ENCODE measurements at places on chromosomes 16 and 17.
A peak's percentile ranks its signal among the peaks of the same experiment; 100 is the strongest.

DNA sequence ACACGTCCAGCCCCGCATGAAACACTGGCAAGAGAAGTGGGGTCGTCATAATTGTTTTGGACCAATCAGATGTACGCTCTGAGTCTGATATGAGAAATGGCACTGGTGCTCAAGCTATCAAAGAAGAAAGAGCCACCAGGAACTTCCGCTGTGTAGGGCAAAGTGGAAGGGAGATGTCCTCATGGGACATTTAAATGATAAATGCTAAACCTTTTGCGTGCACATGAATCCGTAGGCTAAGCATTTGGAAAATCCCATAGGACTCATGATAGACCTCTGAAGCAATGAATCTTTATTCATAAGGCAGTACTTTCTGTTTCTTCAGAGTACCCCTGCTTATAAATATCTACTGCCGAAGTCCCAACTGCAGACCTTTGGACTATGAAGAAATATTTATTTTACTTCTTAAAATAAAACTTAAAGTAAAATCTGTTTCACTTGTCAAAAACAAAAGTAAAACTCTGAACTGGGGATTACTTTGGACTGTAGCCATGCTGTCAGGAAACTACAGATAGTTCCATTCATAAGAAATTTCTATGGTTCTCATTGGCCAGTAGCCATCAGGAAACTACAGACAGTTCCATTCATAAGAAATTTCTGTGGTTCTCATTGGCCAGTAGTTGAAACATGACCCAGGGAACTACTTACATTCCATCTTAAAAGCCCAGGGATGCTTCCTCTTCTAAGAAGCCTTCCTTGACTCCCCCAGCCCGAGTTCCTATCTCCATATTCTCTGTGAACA lies 335.1 kb downstream of the HS3ST4 start:
- no peak for DNase-seq

DNA sequence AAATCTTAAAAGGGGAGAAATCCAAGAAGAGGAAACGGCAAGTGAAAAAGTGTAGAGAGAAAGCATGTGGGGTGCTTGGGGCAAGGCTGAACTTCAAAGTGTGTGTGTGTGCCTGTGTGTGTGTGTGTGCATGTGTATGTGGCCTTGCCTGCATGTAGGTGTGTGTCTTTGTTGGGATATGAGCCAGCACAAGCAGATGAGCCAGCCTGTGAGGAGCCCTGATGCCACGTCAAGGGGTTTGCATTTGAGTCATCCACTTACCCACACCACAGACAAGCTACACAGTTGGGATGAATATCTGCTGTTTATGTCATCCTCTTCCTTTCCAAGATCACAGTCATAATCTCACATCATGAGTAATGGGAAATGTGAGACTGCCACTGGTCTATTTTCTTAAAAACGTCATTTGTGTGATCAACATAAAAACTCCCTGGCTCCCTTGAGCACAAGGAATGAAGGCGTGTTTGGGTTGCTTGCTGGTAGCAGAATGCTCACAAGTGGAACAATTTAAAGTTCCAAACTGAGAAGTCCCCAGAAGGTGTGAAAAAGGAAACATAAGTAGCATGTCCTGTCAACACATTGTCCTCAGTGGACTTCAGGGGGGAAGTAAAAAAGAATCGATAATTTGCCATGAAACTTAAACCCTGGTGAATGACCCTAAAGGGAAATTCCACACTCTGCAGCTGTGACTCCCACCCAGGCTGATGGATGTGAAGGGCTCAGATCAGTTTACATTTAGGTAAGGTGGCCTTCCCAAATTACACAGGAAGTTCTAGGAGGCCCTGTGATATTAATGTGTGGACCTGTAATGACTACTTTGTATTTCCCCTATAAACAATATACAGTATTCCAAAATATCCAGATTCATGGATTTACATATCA lies 14.7 kb downstream of the KCTD19 start:
- peak; percentile 45 for DNase-seq

DNA sequence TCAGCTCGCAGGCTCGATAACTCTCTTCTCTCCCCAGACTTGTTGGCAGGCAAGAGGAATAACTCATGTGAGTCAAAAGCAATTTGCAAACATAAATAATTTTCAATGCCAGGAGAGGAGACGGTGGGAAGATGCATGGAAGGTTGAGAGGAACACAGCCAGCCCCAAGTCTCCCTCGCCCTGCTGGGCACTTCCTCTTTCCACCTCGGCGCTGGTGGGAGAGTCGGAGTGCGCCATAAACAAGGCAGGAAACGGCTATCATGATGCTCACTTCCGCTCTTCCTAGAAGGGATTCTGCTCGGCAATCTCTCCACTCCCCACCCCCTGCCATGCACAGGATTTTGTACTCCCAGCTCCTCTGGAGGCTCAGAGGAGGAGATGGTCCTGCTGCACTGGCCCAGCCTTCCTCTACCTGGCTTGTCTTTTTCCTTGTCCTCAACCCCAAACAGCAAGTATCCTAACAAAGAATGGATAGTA lies 13.0 kb downstream of the CBX4 start:
- no peak for DNase-seq

GRCh38 chr16:30535777-30536190 lies 1.1 kb upstream of the ZNF747 start:
- peak; percentile 45 for DNase-seq

GRCh38 chr17:1315409-1315808 lies 35.9 kb downstream of the TRARG1 start:
- no peak for DNase-seq

- DNase-seq: no peak
Measured at GRCh38 chr16:73176577-73177013, 128.7 kb upstream of the ZFHX3 start.

- DNase-seq: no peak
Measured at GRCh38 chr16:66523861-66524354, 26.0 kb downstream of the TK2 start.

GRCh38 chr17:50074227-50074626 lies 18.3 kb downstream of the ITGA3 start:
- DNase-seq: no peak

- no peak for DNase-seq
Measured at GRCh38 chr16:10935226-10935915, 6.9 kb downstream of the DEXI start.

GRCh38 chr17:76909971-76910760 lies 42.0 kb downstream of the MGAT5B start:
- no peak for DNase-seq

- no peak for DNase-seq
Measured at GRCh38 chr16:10824111-10824893, 5.7 kb upstream of the TVP23A start.

- no peak for DNase-seq
Measured at GRCh38 chr16:840561-841454, 40.3 kb upstream of the GNG13 start.

- DNase-seq: no peak
Measured at GRCh38 chr16:66135421-66135831, 231.1 kb upstream of the CDH5 start.

DNA sequence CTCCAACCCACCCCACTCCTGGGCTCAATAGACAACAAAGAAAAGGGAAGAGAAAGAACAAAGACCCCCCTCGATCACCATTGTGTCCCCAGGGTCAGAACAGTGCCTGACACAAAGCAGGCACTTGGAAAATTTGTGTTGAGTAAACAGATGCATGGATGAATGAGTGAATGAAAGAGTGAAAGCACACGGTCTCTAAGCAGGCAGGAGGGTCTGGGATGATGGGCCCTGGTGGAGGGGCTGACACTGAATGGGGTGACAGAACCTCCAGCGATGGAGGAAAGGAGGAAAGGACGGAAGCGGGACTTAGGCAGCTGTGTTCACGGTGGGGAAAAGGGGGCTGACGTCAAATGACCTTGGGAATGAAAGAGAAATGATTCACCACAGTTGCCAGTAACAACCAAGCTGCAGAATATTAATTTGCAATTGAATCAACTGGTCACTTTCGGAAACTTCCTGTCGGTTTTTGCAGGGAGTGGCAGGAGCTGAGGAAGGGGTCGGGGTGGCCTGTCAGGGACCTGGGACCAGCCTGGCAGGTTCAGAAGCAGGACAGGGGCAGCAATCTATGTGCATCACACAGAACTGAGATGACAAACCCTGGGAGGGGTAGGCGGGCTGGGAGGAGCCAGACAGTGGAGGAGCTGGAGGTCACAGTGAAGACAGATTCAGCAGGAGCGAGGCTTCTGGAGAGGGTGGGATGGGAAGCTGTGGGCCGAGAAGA lies 6.7 kb upstream of the GAST start:
- no peak for DNase-seq

DNA sequence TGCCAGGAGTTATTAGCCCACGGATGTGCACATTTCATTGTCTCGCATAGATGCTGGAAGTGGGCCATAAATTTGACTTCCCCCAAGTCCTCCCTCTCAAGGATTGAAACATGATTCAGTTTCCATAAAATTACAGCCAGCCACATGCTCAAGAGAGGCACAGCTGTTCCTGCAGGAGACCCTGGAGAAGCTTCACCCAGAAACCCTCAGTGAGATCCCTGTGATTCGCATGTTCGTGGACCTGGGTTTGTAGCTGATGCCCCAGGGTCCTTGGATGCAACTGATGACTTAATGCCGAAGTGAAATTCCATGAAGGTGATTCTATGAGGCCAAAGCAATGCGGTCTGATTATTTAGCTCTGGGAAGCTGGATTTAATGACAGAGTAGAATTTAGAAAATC lies 24.7 kb upstream of the AQP8 start:
- no peak for DNase-seq

DNA sequence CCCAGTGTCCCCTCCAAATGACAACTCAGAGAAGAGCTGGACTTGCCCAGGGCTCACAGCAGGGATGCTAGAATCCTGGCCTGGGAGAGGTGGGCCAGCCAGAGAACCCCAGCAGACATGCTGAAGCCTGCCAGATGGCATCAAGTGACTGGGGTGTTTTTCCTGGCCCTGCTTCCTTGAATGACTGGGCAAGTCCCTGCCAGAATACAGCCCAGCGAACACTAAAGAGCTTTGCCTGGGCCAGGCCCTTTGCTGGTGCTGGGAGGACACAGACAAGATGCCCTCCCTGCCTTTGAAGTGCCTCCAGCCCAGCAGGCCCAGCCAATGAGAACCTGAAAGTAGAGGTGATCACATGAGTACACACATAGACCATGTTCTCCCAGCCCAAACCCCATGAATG lies 11.5 kb downstream of the ZNF319 start:
- DNase-seq: no peak

- DNase-seq: no peak
Measured at GRCh38 chr17:58189436-58190146, 2.9 kb upstream of the EPX start.

DNA sequence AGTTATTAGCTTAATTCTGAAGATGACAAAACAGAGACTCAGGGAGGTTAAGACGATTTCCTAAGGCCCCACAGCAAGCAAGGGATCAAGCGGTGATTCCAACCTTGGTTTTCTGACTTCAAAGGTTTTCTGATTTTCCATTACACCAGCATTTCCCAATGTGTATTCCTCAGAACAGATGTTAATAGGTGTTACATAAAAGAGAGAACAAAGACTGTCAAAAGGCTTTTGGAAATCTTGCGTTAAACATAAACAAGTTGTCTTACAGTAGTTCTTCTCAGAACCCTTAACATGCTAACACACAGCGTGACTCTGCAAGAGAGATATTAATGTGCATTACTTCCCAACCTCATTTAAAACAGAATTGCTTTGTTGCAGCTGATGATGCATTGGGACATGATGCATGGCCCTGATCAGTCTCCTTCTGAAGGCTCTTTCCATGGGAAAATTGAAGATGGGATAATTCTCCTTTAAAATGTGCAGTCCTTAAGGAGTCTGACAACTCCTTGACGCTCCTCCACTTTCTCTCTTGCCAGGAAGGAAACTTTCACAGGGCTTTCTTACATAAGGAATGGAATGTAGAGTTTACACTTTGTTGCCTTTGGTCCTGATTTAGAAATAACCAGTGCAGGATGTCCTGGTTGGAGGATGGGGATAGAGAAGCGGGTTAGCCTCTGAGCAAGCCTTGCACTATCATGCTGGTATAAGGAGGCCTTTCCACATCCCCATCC lies 21.5 kb upstream of the MMD start:
- DNase-seq: no peak

- no peak for DNase-seq
Measured at GRCh38 chr17:16918443-16918842, 53.5 kb downstream of the TNFRSF13B start.

DNA sequence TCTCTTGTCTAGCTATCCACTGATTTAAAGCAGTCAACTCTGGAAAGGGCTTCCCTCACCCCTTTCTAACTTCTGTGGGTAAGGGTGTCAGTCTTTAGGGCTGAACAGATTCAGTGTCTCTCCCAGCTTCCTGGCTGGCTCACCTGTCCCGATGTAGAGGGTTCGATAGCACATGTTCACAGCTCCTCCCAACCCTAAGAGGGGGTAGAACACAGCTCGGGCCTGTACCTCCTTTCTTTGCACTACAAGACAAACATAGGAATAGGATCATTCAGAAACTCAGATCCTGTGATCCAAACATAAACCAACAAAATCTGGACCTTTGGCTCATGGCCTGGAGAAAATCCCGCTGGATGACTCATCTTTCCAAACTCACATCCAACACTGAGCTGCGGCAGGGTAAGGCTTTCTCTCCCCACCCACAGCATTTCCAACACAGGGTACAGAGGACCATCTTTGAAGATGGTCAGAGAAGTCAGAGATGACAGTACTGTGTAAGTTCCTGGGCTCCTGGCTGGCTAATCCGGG lies 5.8 kb upstream of the DHRS13 start:
- no peak for DNase-seq

DNA sequence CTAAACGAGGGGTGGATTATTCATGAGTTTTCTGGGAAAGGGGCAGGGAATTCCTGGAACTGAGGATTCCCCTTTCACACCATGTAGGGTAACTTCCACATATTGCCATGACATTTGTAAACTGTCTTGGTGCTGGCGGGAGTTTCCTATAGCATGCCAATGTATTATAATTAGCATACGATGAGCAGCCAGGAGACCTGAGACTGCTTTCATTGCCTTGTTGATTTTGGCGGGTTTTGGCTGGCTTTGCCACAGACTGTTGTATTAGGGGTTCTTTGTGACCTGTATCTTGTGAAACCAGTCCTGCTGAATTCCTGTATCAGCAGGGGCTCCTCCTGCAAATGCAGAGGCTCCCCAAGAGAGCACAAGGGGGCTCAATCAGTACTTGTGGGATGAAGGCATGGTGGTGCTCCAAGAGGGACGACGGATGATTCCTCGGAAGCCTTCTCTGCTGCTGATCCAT lies 104.4 kb upstream of the CACNG5 start:
- no peak for DNase-seq

- DNase-seq: no peak
Measured at GRCh38 chr17:41331606-41332005, 16.1 kb upstream of the KRTAP17-1 start.

DNA sequence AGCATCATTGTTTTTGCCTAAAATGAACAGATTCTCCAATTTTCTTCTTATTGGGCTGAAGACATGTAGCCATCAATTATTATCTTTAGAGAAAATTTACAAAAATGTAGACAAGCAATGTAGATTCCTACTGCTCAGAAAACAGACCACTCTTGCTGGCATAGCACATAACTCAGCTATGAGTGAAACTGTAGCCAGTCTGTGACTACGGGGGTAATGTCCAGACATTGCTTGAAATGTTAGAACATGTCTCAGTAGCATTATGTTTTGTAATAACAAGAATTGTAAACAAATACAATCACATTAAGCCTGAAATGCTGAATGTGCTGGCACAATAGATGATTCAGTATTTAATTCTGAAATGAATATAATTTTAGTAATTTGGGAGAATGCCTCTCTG lies 265.7 kb upstream of the KCNJ16 start:
- DNase-seq: no peak

GRCh38 chr16:74605332-74605731 lies 1.6 kb downstream of the GLG1 start:
- no peak for DNase-seq

All from activated gamma-delta T cell treated with anti-CD3 and anti-CD28 coated beads, Interleukin-2, amount 50 U/mL, for 16 hours (primary cell).